ENCODE measurements at places on chromosomes 12 and 14.
A peak's percentile ranks its signal among the peaks of the same experiment; 100 is the strongest.

DNA sequence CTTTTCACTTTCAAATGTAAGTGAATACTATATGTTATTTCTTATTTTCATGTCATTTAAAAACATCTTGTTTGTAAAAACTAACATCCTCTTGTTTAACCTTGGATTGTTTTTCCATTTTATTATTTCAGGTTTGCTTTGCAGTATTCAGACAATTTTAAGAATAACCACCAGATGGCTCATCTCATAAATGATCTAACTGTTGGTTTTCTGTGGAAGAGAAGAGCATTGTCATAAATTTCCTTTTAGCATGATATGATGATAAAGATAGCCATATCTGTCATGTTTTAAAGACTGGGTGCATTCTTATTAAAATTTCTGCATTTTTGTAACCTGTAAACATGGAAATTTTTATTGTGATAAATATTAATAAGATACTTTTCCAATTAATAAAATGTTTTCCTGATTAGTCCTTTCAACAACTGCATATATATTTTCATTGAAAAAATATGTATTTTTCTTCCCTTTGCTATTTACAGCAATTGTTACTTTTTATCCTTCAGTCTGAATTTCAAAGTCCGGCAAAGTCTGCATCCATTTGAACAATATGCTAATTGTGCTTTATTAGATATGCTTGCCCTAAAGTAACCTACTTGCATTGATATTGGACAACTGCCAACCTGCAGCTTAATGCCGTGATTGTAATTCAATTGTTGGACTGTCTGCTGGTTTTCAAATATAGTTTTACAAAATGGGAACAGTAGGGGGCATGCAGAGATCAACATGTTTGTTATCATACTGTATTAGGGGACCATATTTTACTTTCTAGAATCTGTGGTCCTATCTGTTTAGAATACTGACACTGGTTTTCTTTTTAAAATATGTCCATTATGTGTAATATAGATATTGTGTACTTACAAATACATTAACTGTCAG lies 163.4 kb downstream of the GARIN6 start:
- no peaks in the 10 kb centered on the region for H3K4me1 ChIP-seq
- no peaks in the 10 kb centered on the region for H3K27me3 ChIP-seq
- H3K36me3 ChIP-seq: no peaks in the 10 kb centered on the region
- no peak for DNase-seq
- H3K27ac ChIP-seq: no peak overlapping the region

DNA sequence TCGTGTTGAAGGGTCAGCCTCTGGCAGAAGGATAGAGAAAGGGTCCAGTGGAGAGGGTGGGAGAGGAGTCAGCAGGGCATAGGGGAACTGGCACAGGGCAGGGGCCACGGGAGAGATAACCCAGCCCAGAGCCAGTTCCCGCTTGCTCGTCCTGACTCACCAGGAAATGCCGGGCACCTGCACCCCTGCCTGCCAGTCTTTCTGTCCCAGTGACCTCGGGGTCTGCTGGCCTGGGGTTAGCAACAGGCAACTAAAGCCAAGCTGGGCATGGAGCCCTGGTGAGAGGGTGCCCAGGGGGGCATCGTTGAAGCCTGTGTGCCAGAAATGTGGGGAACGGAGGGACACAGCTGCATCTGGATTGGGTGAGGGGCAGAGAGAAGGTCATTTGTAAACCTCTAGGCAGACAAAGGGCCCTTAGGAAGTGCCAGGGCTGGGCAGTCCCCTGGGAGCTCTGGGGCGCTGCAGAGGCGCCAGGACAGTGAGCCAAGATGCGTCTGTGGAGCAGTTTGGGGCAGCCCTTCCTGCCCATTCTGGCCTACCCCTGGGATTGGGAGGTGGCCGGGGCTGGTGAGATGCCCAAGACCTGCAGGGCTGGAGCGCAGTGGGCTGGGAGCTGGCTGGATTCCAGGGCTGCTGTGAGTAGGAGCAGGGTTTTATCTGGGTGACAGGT lies 5.5 kb downstream of the TNFAIP2 start:
- peak overlapping the region; percentile 70 for H3K27ac ChIP-seq
- peaks cover 8% of the 10 kb centered on the region for H3K27me3 ChIP-seq
- peaks cover 83% of the 10 kb centered on the region for H3K4me1 ChIP-seq
- H3K4me3 ChIP-seq: peak overlapping the region; percentile 85
- H3K36me3 ChIP-seq: peaks cover 42% of the 10 kb centered on the region
- no peak for DNase-seq

DNA sequence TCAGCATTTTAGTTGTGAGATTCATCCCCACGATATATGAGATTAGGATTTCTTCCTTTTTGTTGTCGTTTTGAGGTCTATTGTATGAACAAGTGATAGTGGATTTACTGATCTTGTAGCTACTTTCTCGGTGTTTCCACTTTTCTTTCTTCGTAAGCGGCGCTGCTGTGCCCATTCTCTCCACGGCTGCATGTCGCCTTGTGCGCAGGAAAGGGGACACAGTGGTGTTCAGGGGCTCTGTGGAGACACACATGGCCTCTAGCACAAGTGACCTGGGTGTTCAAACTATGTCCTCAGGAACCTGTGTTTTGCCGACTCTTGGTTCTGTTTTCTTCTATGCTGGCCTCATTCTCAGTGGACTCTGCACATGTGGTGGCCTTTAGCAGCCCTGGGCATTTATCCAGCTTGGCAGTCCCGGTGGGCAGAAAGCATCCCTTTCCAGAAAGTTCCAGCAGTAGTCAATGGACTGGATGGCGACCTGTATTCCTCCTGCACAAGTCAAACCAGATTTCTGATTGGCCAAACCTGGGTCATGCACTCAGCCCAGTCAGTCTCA lies 18.7 kb downstream of the CKAP4 start:
- H3K4me3 ChIP-seq: no peak overlapping the region
- no peak overlapping the region for H3K27ac ChIP-seq
- peaks cover 11% of the 10 kb centered on the region for H3K4me1 ChIP-seq
- DNase-seq: no peak
- H3K27me3 ChIP-seq: no peaks in the 10 kb centered on the region

GRCh38 chr14:77208291-77208978 lies 26.8 kb downstream of the TMEM63C start:
- DNase-seq: no peak
- no peak overlapping the region for H3K4me3 ChIP-seq
- no peak overlapping the region for H3K27ac ChIP-seq
- H3K36me3 ChIP-seq: no peaks in the 10 kb centered on the region

- H3K36me3 ChIP-seq: peaks cover 14% of the 10 kb centered on the region
- H3K4me3 ChIP-seq: peak overlapping the region; percentile 77
- no peaks in the 10 kb centered on the region for H3K27me3 ChIP-seq
These were observed 1.2 kb downstream of the FOS start for GRCh38 chr14:75279763-75280290.

DNA sequence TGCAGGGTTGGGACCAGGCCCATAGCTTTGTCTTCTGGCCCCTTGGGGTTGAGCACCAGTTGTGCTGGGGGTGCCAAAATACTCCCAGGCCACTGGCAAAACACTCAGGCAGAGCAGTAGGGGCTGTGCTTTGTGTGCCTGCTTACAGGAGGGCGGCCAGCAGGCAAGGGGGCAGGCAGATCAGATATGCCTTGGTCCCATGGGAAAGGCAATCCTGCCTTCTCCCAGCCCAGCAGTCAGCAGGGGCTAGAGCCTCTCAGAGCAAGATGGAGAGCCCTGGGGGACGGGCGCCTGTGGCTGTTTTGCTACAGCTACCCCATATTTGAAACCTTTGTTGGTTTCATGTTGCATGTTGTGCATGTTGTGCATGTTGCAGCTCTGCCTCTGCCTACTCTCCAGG lies 36.2 kb upstream of the TMX1 start:
- no peaks in the 10 kb centered on the region for H3K36me3 ChIP-seq
- H3K4me1 ChIP-seq: no peaks in the 10 kb centered on the region

DNA sequence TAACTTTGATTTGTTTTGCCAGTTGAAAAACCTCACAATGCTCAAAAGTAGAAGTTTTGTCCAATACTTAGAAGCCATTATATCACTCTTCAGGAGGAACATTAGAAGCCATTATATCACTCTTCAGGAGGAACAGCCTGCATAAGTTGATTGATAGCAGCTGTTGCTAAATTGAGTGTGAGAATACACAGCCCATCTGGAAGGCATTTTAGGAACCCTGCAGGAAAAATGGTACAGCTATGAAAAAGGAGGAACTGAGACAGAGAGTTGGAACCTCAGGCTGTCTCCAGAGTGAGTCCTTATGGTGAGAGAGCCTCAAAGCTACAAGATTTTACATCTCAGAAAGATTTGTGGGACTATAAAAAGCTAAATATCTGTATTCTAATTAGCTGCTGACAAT lies 207.0 kb downstream of the MYRFL start:
- H3K4me1 ChIP-seq: peaks cover 20% of the 10 kb centered on the region
- H3K36me3 ChIP-seq: no peaks in the 10 kb centered on the region
- H3K27ac ChIP-seq: no peak overlapping the region
- DNase-seq: no peak
- no peaks in the 10 kb centered on the region for H3K27me3 ChIP-seq

DNA sequence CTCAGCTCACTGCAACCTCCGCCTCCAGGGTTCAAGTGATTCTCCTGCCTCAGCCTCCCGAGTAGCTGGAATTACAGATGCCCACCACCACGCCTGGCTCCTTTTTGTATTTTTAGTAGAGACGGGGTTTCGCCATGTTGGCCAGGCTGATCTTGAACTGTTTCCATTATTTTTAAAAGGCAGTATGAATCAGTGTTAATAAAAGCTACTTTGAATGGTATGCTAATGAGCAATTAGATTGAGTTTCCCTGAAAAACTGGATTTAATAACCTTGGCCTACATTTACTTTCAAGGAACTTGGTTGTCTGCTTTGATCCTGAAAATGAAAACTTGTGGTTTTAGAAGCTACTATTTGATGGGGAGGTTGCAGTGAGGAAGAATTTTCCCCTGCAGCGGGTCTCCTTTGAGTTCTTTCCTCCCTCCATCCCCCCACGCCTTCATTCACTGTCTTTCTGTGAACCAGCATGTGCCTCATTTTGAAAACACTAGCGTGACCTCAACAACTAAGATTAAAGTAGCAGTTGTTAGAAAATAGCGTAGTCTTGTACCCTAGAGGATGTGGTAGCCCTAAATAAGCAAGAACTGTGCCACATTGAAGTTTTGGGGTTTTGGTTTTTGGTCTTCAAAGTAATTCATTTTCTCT lies 17.8 kb upstream of the RPS6KA5 start:
- no peak overlapping the region for H3K4me3 ChIP-seq
- no peak for DNase-seq
- H3K4me1 ChIP-seq: no peaks in the 10 kb centered on the region

DNA sequence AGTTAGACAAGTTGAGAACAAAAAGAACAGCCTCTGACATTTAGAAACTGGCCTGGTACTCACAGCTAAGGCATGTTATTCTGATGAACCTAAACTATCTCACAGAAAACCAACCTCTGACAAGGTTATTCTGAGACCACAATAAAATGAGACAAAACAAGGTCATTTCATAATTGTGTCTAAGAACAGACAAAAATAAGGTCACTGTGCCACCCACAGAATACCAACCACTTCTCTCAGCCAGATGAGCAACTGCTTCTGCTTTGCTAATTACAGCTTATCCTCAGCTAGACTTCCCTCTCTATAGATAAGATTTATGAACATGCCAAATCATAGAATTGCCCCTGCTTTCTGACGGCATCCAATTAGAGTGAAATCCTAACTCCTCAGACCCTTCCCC lies 52.2 kb upstream of the CRACR2A start:
- no peak for DNase-seq
- H3K4me3 ChIP-seq: no peak overlapping the region
- H3K27ac ChIP-seq: no peak overlapping the region
- H3K36me3 ChIP-seq: no peaks in the 10 kb centered on the region

DNA sequence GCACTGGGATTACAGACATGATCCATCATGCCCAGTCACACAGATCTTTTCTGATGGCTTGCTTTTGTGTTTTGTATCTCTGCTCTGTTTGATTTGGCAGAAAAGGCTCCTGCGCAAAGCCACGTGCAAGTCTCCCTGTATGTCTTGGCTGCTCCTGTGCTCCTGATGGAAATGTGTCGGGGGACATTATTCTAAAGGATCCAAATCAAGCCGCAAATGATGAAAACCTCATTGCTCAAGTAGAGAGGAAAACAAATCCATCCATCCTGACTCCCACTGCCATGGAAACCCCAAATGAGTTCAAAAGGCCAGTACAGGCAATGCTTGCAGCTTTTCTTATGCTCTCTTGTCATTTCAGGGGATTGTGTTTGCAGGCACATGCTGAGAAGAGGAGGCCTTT lies 93.8 kb downstream of the NDUFA12 start:
- no peaks in the 10 kb centered on the region for H3K4me1 ChIP-seq
- no peak overlapping the region for H3K4me3 ChIP-seq
- no peaks in the 10 kb centered on the region for H3K36me3 ChIP-seq
- no peak overlapping the region for H3K27ac ChIP-seq

DNA sequence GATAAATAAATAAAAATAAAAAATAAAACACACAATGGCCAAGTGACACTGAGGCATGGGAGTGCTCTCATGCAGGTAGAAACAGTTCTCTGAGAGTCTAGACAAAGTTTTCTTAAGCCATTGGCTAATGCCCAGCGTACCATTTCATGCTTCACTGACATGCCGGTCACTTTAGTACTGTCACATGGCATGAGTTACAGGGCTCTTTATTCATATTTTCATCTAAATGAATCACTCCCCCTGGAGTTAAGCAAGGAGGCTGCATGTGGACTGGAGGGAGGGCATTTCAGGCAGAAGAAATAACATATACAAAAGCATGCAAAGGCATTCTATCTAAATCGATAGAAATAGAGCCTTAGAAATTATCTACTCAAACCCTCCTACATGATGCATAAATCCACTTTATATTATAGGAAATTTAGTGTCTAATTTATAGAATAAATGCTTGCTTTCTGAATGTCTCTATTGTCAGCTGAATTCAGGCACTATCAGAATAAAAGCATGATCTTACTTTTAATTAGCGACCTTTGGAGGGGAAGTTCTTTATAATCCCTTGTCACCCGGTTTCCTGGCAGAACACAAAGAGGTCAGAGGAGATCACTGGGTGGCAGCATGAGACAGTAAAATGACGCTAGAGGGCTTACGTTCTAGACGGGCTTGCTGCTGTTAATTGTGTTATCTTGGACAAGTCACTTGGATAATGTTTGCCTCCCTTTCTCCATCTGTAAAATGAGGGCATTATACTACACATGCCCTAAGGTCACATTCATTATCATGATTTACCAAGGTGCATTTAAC lies 17.5 kb downstream of the DYRK4 start:
- H3K27me3 ChIP-seq: peaks cover 4% of the 10 kb centered on the region
- H3K27ac ChIP-seq: no peak overlapping the region
- H3K4me3 ChIP-seq: no peak overlapping the region

DNA sequence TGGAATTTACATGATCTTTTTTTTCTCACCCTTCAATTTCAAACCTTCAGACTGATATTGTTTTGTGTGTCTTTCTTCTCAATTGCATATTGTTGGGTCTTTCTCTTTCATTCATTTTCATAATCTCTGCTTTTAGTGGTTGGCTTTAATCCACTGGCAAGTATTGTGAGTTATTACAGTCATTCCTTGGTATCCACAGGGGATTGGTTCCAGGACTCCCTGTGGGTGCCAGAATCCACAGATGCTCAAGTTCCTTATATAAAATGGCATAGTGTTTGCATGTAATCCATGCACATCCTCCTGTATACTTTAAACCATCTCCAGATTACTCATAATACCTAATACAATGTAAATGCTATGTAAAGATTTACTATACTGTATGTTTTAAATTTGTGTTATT lies 29.7 kb upstream of the PARP11 start:
- H3K27me3 ChIP-seq: no peaks in the 10 kb centered on the region
- no peaks in the 10 kb centered on the region for H3K4me1 ChIP-seq
- no peak for DNase-seq
- no peak overlapping the region for H3K4me3 ChIP-seq
- H3K36me3 ChIP-seq: no peaks in the 10 kb centered on the region

GRCh38 chr12:38391007-38391406 lies 74.4 kb downstream of the ALG10B start:
- no peak for DNase-seq
- H3K27ac ChIP-seq: no peak overlapping the region
- H3K4me1 ChIP-seq: peaks cover 8% of the 10 kb centered on the region
- H3K4me3 ChIP-seq: no peak overlapping the region

All from esophagus squamous epithelium (tissue), 5 donors.